ENCODE measurements at places on chromosomes 13 and 19.

DNA sequence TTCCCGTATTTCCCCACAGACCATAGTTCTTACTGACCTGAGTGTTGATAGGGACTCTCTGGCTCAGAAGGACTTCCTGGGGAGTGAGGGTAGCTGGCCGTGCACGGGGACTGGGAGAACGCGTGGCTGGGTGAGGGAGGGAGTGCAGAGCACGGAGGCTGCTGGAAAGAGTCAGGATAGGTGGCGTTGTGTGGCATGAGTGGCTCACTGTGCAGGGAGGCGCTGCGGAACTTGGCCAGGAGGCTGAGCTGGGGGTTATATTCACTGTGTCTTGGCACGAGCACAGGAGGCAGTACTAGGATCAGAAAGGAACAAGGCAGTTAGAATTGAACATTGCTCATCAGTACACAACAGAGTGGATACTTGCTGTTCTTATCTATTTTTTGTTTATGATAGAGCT, 47.4 kb downstream of the SMAD9 start:
- DNase-seq: no peak

DNA sequence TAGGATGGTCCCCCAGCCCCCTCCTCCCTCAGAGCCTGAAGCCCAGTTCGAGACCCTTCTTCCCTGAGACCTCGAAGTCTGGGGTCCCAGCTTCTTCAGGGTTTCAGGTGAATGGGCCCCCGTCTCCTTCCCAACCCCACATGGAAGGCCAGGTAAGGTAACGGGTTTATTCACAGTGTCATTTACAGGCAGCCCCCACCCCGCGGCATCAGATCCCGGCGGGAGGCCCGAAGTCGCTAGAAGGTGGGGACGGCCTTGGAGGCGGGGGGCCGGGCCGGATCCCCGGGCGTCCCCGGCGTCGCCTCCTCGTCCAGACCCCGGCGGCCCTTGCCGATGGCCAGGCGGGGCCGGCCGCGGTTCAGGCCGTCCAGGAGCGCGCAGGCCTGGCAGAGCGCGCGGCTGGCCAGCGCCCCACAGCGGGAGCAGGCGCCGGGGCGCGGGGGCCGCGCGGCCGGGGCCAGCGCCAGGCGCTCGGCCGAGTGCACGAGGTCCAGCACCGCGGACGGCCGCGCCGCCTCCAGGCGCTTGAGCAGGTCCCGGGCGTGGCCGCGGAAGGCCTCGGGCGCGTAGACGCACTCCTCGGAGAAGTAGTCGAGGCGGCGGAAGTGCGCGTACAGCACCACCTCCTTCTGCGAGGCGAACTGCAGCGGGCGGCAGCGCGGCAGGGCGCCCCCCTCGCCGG, 9.7 kb downstream of the CTU1 start:
- peak; percentile 57 for DNase-seq

DNA sequence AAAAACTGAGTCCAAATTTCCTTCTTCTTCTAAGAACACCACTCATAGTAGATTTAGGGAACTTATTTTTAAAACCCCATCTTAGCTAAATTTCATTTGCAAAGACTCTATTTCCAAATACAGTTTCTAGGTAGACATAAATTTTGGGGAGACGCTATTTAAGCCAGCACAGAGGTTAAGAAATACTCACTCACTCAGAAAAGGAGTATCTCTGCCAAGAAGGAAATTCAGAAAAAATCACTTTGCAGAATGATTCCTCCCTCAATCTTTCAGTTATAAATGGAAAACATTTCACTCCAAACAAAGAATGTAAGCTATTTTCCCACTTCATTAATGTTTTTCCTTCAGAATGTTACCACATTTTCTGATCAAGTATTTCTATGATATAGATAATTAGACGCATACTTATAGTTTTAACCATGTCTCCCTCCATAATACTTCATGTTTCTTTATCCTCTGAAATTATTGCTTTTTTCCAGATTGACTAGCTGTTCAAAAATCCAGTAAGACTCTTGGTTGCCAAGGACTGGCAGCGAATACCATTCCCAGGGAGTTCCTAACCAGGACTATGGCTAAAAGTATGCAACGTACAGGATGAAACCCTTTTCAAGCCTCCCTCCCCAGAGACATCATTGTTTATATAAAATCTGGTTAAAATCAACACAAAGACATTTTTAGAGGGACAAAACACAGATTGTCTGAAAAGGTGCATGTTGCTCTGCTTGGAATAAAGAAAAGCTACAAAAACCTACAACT, 52.5 kb upstream of the RXFP2 start:
- DNase-seq: no peak

DNA sequence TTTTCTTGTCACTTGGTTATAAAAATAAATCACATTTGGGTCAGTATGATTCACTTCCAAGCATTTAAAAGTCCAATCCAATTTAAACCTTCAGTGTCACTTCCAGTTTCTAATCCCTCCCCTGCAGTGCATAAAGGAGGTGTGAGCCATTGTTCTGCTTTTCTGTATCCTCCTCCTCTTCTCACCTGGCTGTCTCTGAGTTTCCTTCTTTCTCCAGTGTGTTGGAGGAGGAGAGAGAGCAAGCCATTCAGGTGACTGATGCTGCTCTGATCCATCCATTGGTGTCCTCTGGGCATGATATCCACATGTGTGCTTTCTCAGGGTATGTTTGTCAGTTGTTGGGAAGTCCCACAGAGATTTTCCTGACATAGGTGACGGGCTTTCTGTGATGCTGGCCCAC, 1.2 kb downstream of the NUDT15 start:
- DNase-seq: no peak

DNA sequence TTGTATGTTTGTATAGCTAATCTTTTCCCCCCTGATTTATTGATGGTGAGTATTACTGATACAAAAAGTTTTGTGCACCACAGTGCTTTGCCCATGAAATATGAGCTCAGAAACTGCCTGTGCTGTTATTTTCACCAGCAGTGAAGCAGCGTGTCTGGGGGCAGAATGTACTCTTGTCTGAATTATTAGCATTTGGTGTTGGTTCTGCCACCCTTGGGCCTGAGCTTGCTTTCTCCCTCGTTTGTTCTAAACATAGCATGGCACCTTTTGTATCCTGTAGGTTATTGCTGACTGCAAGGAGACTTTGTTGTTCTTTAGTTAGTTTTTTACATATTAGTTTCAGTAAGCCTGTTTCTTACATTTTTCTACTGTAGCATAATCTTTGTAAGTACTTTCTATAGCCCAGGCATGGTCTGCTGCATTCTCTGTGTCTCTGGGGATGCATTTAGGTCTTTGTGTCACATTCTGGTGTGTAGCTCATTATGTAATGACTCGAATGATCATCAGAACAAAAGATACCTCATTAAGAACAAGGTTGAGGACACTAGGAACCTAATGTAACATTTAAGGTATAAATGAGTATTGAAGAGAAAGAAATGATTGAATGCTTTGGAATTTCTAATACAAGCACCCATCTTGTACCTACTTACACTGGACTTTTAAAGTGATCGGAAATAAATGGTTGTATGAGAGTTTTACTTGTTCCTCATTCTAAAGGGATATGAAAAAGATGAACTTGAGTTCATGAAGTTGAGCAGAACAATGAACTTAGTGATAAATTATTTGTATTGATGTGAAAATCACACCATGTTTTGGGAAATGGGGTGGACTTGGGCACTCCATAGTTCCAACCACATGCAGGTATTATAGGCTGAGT, 50.3 kb upstream of the GPI start:
- no peak for DNase-seq

- DNase-seq: peak; percentile 44
Observed at GRCh38 chr13:47798906-47799305, 202.2 kb downstream of the SUCLA2 start.

DNA sequence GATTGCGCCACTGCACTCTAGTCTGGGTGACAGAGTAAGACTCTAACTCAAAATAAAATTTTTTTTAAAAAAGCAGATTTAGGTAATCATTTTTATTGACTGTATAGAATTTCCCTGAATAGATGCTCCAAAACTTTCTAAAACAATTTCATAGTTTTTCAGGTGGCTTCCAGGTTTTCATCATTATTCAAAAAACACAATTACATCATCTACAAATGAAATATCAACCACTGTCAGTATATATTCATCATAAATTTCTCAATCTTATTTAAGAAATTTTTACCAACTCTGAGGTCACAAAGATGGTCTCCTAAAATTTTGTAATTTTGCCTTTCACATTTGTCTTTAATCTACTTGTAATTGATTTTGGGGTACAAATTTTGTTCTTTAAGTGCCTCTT, 48.1 kb downstream of the ZC3H13 start:
- no peak for DNase-seq

- DNase-seq: peak; percentile 94
Observed at GRCh38 chr19:51690454-51691073, 2.6 kb upstream of the SPACA6 start.

DNA sequence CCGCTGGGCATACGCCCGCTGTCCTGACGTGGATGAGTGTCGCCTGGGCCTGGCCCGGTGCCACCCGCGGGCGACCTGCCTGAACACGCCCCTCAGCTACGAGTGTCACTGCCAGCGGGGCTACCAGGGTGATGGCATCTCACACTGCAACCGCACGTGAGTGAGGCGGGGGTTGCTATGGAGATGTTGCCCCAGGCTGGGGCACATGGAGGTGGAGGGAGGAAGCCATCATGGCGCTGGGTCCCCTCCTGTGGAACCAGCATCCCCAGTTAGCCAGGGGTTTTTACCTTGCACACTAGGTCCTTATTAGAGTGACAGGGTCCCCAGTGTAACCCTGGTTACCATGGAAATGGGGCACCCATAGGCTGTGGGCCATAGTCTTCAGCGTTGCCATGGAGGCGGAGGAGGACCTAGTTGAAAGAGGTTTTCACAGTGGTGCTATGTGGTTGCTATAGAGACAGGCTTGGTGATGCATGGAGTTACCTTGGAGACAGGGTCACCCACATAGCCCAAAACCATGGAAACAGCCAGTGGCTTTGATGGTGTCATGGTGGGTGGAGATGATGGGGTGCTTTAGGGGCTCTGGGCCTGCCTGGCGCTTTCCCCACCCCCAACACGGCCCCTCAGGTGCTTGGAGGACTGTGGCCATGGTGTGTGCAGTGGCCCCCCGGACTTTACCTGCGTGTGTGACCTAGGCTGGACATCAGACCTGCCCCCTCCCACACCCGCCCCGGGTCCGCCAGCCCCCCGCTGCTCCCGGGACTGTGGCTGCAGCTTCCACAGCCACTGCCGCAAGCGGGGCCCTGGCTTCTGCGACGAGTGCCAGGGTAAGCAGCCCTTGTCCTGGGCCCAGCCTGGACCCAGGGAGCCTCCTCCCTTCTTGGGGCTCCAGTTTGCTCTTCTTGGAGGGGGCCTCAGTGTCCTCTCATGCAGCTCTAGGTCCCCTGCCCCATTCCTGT, 27.1 kb downstream of the MEGF8 start:
- peak; percentile 49 for DNase-seq

DNA sequence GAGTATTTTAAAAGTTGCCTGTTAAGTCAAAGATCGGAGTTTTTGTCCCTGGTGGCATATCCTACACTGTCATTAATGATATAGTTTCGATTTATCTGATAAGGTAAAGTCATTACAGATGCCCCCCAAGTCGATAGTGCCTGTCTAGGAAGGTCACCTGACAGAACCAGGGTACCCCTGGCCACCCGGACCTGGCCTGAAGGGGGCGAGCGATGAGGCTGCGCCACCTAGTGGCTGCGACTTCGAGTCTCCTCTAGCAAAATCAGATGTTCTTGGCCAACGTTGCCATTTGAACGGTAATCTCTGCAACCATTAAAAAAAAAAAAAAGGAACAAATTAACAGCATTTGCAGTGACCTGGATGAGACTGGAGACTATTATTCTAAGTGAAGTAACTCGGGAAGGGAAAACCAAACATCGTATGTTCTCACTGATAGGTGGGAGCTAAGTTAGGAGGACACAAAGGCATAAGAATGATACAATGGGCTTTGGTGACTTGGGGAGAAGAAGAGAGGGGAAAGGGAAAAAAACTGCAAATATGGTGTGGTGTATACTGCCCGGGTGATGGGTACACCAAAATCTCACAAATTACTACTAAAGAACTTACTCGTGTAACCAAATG, 565.1 kb downstream of the LIG4 start:
- DNase-seq: peak; percentile 82

DNA sequence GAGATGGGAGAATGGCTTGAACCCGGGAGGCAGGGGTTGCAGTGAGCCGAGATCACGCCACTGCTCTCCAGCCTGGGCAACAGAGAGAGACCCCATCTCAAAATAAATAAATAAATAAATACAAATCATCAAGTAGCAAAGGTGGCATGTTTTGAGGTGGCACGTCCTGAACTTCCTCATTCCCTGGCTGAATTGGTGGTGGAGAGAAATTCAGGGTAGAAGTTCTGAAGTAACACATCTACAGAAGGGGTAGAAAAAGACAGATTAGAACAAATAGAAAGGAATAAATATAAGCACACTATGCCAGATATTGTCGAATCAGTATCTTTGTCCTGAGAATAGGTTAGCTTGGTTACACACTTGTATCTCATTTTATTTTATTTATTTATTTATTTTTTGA, 6.3 kb downstream of the IFI30 start:
- no peak for DNase-seq

DNA sequence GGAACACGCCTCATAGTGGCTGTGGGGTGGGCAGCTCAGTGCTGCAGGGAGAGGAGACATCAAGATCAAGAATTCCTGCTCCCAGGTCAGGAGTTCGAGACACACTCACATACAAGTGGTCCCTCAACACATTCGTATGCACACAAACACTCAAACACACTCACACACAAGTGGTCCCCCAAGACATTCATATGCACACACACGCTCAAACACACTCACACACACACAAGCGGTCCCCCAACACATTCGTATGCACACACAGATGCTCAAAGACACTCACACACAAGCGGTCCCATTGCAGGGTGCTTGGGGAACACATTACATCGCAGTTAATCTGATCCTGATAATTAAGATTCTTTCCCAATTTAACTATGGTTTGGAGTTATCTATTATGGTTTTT, 28.2 kb downstream of the FCGBP start:
- no peak for DNase-seq

DNA sequence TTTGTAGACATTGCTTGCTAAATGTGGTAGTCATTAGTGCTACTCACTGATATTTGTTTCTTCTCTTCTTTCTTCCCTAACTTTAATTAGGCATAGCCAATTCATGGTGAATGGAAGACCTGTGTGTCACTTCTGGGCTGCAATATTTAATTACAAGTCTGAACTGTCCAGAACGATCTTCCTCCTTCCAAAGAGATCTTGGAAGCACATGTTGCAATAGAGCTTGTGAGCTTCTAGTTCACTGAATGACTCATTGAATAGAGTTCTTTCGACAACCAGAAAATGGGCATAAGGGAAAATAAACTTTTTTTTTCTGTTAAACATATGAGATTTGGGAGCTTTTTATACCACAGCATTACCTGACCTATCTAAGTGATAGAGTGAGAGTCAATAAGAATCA, 1264.6 kb downstream of the PCDH9 start:
- no peak for DNase-seq

GRCh38 chr19:49713236-49713845, 22.4 kb downstream of the CPT1C start:
- DNase-seq: no peak

GRCh38 chr19:8641908-8642547, 11.6 kb downstream of the NFILZ start:
- peak; percentile 80 for DNase-seq

DNA sequence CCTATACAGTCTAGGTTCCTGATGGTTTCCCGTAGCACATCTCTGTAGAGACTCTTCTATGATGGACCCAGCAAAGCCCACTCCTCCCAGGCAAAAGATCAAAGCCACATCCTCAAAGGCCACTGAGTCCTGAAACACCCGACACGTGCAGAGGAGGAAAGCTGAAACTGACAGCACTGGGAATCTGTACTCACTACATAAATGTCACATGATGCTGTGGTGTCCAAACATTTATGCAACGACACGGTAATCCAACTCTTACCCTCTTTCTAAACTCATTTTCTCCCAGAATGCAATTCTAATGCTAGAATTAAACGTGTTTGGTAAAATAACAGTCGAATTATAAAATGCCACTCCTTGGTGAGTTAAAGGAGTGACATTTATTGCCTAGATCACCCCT, 7.0 kb upstream of the ZNF441 start:
- no peak for DNase-seq
